PC-3 (cell line): ENCODE measurements at places on chromosomes 2 and 18. TPM values are rescaled to one million over a fixed set of nuclear protein-coding genes. Genes with fewer than 3 reads are reported as not detected.
A peak's percentile ranks its signal among the peaks of the same experiment; 100 is the strongest.

DNA sequence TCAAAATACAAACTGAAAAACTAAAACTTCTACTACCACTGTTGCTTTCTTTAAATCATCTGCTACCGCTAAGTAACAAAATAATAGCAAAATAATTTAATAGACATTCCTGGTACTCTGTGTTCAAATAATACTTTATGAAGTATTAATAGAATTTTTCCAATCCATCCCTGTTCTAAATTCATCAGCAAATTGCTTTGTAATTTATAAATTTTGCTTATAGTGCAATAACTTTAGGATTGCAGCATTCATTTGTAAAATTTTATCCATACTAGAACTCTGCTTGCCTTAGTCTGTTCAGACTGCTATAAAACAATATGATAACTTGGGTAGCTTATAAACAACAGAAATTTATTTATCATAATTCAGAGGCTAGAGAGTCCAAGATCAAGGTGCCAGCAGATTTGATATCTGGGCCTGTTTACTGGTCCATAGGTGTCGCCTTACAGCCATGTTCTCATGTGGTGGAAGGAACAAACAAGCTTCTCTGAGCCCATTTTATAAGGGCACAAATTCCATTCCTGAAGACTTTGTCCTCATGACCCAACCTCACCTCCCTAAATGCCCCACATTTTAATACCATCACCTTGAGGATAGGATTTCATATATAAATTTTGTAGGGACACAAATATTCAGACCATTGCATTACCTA lies 415.1 kb upstream of the MAP2 start:
- DNase-seq: no peak

ST8SIA5 gene
- 0.04 TPM in 1 of 2 replicates, not detected in the other for total RNA-seq

DPP10 gene
- total RNA-seq: not detected in 2 replicates

GRCh38 chr2:20170704-20171250 lies 54.2 kb downstream of the SDC1 start:
- no peak for DNase-seq

CRYBA2 gene
- 6.4 and 13.5 TPM in 2 replicates for total RNA-seq

ALPG gene
- 0.12 and 0.18 TPM in 2 replicates for total RNA-seq

- DNase-seq: no peak
Observed at GRCh38 chr18:2984091-2984490, 28.9 kb downstream of the LPIN2 start.

- no peak for DNase-seq
Observed at GRCh38 chr2:110843496-110843895, 111.1 kb downstream of the ACOXL start.

ASIC4 gene
- total RNA-seq: 0.11 TPM in 1 of 2 replicates, not detected in the other

DNA sequence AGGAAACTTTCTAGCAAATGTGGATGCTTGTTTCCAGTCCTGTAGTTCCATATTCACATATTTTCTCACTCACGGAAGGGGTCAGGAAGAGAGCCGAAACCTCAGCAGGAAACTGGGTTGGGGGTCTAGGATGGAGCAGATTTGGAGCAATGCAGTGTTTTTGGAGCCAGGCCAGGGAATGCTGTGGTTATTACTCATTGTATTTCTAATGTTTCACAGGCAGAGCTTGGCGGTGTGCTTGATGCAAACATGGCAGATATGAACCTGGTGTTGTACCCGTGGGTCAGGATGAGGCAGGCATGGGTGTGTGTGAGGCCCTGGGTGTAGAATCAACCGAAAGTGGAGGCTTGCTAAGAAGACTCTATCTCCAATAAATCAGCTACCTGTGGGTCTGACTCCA lies 34.6 kb upstream of the ACKR3 start:
- DNase-seq: peak; percentile 56

PAX8 gene
- 2.6 and 3.4 TPM in 2 replicates for total RNA-seq

DNA sequence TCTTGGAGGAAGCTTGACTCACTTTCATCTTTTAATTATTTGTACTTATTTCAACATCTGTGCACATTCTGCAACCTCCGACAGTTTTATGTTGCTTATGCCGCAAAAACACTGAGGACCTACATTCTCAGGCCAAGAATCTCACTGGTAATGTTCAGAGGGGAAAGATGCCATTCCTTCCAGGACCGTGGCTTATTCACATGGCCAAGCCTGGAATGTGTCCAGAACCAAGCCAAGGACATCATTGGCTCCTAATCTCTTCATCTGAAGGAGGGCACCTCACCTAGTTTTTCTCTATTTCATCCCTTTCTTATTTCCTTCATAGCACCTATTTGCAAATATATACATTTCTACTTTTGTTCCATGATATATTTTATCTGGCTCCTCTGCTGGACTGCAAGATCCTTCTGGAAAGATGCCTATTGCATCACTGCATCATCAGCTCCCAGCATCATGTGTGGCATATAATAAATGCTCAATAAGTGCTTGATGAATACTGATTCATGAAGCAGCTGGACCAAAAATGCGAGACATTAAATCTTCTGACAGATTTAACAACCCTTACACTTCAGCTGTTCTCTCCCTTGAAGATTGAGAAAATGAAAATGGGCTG lies 377.1 kb downstream of the TNS1 start:
- no peak for DNase-seq

MARCO gene
- not detected in 2 replicates for total RNA-seq

GRCh38 chr2:241860184-241861078 lies 1.7 kb upstream of the PDCD1 start:
- DNase-seq: no peak

GAD1 gene
- 10.6 and 16.5 TPM in 2 replicates for total RNA-seq

GRCh38 chr2:11833601-11834000 lies 87.2 kb downstream of the LPIN1 start:
- no peak for DNase-seq

KCNK3 gene
- 0.04 and 0.69 TPM in 2 replicates for total RNA-seq

DNA sequence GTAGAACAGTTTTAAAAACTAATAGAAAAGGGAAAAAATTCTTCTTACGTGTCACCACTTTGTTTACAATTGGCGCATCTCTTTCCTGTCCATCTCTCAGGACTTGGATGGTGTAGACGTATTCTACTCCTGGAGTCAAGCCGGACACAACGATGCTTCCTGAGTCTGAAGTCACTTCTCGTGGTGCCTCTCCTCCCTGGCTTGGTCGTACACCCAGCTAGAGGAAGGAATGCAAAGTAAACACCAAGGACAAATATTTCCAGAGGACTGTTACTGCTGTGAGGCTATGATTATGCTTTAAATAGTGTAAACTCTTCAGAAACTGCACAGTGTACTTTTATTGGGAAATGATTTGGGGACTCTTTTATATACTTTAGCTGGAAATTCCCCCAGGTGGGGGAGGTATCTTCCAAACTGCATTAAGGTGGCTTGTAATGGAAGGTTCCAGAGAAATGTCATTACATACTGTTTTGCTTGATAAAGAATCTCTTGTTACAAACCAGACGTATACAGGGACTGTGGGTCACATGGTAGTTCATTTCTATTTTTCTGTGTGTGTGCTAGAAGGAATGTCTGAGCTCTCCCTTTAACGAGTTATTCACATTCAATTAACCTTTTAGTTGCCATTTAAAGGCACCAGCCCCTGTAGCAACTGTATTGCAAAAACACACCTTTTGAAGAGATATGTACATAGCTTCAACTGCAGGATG lies 38.1 kb downstream of the FN1 start:
- no peak for DNase-seq

B3GNT7 gene
- total RNA-seq: 11.0 and 11.2 TPM in 2 replicates

TMEM178A gene
- total RNA-seq: 0.33 TPM in 1 of 2 replicates, not detected in the other

KCNJ13 gene
- not detected in 2 replicates for total RNA-seq

MBP gene
- total RNA-seq: 34.2 and 47.4 TPM in 2 replicates

DUSP19 gene
- total RNA-seq: 0.51 and 0.58 TPM in 2 replicates

DNA sequence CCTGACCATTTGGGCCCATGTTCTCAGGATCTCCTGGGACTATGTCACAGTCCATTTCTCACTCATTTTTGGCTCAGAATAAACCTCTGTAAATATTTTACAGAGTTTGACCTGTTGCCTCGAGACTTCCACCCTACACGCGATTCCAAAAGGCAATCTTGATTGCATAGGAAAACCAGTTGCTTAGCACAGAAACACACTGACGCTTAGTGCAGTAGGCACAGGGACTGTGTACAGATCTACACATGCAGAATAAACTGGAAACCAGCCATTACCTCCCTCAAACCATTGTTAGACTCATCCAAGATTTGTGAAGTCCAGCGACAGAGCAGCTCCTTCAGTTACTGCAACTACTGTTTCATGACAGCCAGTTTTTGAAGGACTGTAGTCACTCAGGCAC lies 73.0 kb downstream of the NCKAP5 start:
- DNase-seq: no peak

DNA sequence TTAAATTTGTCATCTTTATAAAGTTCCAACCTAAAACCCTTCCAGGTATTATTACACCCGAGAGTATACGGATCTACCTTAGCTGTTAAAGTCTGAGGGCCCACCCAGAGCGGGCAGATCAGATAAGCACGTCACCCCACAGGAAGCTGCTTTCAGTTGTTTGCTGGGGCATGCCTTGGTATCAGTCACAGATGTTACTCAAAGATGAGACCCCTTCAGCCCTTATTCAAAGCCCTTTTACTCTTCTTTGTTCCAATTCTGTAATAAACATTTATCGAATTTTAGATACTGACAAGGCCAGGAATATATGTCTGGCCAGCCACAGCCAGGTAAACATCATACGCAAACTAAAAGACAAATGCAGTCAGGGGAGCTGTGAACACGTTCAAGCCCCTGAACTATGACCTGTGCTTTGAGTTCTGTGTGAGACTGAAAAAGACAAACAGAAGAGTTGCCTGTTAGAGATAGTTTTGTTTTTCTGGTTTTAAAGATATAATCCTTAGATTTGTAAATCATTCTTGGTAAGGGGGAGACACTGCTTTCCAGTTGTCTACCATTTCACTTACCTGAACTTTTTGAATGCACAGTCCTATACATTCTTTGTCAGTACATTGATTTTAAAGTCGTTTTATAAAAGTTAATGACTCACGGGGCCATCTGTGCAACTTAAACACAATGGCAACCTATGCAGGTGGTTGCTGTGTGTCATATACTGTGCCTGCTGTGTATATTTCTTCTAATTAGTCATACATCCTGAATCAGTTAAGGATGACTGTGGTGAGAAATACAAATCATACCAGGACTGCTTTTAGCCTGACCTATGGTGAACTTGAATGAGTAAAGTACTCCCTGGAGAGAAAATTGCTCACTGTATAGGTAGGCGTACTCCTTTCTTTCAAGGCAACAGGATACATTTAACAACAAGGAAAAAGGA lies 100.5 kb upstream of the ITPRID2 start:
- DNase-seq: peak; percentile 95

- DNase-seq: no peak
Observed at GRCh38 chr2:16664809-16665747, 556 bp downstream of the CYRIA start.

SLC5A7 gene
- 0.06 TPM in 1 of 2 replicates, not detected in the other for total RNA-seq

AQP12B gene
- total RNA-seq: not detected in 2 replicates

DNA sequence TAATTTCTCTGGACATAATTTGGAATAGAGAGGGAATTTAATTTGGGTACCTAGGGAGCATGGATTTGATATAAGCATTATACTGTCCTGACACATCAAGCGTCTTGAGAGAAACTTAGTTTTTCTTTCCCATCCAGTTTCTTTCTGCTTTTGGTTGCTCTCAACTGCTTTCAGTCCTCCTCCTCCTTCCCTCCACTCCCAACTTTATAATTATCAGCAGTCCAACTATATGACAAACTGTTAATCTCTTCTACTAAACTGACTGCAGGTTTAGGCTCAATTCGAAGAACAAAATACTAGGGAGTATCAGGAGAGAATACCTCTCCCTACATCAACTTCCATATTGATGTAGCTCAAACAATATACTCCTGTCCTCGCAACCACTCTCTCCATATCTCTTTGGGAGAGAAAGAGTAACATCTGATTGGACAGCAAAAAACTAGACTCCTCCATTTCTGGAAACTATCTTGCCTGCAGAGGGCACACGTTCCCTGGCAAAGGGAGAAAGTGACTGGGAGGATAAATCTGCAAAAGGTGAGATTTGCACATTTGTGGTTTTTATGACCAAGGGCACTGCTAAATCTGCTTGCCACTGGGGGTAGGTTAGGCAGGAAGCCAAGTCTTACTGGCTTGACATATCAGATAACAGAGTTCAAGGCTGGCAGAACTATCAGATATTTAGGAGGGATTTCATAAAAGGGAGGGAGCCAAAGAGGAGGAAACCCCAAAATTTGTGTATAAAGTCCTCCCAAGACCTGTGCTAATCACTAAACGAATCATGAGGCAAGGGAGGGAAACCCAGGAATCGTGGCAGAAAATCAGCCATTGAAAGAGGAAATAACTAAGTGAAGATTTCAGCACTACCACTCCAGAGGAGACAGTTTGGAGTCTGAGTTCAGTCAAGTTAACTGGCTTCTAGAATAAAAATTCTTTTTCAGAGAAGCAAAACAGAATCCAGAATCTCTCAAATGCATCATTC lies 40.0 kb downstream of the ICA1L start:
- peak; percentile 86 for DNase-seq

DNA sequence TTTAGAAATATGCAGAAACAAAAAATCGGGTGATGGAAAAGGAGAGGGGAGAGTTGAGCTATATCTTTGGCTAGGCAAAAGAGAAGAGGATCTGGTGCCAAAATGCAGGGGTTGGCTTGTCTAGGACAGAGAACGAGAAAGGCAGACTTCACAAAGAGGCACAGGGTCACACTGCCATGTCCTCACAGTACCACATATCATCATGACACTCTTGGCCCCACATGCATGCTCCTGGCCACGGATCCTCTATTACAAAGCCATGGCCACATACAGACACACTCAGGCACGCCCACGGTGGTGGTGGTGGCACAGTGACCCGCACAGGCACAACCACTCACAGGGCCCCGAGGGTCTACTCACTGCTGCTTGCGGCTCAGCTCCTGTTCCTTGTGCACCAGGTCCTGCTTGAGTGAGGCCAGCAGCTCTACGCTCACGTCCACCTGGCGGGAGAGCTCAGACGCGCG lies 15.9 kb downstream of the FBXO41 start:
- DNase-seq: no peak

PARD6G gene
- 5.1 and 5.4 TPM in 2 replicates for total RNA-seq

KLHL29 gene
- 2.6 and 3.1 TPM in 2 replicates for total RNA-seq

CDK15 gene
- 2.4 TPM in 1 of 2 replicates, not detected in the other for total RNA-seq

MSH2 gene
- total RNA-seq: 69.2 and 70.7 TPM in 2 replicates

DNA sequence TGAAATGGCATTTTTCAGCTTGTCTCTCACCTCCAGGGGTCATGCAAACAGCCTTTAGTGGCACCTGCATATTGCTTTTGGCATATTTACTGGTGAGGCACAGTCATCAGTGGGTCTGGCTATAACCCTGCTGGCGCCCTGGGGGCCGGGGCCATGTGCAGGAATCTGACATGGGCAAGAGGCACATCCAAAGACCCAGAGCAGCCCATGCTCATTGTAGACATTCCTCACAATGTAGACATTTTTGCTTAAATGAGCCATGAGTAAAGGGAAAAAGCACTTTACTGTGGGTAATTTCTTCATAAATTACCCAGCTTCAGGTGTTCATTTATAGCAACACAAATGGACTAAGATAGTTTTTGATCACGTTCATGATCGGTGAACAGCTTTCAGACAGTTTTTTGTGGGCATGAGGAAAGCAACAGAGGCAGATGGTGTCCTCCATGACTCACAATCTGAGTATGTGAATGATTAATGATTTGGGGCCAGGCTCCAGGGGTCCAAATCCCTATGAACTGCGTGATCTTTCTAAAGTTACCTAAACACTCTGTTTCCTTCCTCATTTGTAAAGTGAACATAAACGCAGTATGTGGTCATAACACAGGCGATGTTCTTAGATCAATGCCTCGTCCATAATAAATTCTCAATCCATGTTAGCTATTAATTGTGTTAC lies 85.8 kb downstream of the LIPG start:
- peak; percentile 4 for DNase-seq
